ENCODE measurements at places on chromosomes 11 and 22.

- peak; percentile 14 for DNase-seq
Measured at GRCh38 chr11:75668451-75669297, at the start of gene MAP6. Gene MAP6 (minus strand): TSS chr11:75669038. CDS start chr11:75668369, 669 bp downstream.

DNA sequence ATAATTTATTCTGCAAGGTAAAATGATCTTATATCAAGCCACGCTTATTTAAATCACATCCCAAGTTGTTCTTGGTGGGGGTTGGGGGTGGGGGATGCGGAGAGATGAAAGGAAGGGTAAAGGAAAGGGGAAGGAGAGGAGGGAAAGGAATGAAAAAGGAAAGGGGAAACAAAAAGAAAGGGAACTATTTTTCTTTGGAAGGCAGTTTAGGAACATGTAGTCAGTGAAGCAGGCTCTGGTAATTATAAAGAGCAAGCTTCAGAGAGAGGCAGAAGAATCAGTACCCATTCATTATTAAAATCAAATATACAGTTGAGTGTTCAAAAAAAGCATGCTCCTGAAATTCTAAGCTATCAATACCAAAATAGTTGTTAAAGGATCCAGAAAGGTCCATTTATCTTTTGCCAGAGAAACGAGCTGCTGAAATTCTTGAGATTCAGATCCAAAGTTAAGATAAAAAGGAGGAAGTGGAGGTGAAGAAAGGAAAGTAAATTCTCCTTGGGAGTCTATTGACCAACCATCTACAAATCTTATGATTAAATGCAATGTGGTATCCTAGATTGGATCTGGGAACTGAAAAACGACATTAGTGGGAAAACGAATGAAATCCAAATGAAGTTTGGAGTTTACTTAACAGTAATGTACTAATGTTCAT is 107.4 kb downstream of the SGSM3 start:
- DNase-seq, result no peak

- DNase-seq, result no peak
Measured at GRCh38 chr11:111910676-111911562, 651 bp downstream of the CRYAB start.

DNA sequence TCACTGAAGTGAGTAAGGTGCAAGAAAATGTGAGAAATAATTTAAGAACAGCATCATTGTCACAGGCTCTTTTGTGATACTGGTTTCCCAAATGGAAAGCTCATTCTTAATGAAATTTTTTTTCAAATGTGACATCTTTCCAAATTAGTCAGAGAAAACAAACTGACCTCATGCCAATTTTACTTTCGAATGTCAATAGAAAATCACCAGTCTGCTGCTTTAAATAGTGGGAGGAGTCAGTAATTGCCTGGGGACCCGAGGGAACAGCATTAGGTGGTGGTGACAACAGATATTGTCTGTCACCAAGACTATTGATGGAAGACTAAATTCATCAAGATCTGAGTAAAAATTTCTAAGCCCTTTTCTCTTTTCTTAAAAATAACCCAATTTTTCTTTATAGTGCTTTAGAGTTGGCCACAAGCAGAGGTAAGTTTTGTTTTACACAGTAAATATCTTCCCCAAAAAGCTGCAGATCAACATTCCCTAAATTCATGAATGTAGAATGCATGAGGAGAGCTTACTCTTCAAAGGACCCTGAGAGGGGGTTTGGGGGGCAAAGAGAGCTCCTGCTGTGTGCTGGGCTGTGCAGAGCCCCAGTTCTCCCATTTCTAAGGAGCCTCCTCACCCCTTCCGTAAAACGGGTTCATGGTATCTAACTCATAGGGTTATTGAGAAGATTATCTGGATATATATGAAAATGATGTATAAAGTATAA is 95.1 kb downstream of the PIWIL4 start:
- DNase-seq, result no peak

DNA sequence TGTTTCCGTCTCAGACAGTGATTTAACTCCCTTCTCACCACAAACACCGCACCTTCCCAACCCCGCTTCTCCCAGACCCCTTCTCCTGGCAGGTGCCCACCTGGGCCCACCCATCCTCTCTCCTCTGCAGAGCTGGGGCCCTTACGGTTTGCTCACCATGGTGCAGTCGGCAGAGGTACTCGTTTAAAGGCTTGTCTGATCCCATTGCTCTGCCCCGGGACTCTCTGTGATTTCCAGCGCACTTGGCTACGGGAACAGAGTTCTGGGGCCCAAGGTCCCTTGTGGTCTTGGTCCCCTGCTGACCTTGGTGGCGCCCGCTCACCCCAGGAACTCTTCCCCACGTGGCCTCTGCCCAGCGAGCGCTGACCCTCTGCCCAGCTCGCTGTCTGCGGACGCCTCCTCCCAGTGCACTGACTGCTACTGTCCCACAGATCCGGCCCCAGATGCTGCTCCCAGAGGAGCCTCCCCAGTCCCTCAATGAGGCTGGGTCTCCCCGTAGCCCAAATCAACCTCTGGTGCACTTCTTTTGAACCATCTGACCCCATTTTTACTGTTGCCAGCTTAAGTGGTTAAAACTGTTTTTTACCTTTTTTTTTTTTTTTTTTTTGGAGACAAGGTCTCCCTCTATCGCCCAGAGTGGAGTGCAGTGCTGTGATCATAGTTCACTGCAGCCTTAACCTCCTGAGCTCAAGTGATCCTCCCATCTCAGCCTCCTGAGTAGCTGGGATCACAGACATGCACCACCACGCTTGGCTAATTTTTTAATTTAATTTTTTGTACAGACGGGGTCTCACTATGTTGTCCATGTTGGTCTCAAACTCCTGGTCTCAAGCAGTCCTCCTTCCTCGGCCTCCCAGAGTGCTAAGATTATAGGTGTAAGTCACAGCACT is 21.3 kb upstream of the CTSD start:
- DNase-seq, result no peak

GRCh38 chr11:69657911-69658625 is 17.1 kb downstream of the LTO1 start:
- no peak for DNase-seq

- no peak for DNase-seq
Measured at GRCh38 chr11:64450168-64450560, 91.2 kb downstream of the RPS6KA4 start.

DNA sequence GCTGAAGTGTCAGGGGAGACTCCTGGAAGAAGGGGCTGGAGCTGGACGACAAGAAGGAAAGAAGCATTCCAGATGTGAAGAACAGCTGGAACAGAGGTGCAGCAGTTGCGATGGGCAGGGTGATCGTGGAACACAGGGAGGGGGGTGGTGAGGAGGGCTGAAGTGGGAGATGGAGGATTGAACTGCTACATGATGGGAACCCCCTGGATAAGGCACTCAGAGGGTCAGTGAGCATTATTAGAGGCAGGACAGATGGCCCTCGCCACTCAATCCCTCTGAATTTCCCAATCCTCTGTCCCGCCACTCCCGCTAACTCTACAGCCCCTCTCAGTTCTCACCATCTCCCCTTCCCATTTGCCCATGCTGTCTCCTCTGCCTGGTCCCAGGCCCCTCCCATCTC is 14.0 kb downstream of the SERPINH1 start:
- DNase-seq, result no peak

GRCh38 chr11:95888439-95888838 is 35.5 kb downstream of the MTMR2 start:
- DNase-seq, result no peak

DNA sequence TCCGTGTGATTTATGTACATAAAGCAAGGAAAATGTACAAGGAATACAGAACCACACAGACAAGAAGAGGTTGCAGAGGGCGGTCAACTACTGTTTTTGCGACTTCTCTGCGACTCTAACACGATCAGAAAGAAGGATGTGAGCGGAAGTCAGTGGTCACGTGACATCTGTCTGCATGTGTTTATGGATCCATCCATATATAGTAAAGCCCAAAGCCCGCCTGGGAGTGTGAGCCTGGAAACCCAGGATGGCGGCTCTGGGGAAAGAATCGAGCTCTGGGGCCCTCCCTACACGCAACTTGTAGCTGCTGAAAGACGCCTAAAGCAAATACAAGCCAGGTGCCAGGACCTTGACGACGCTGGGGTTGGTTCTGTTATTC is 8.8 kb downstream of the OSBPL5 start:
- no peak for DNase-seq

- no peak for DNase-seq
Measured at GRCh38 chr11:17601256-17601671, 54.2 kb downstream of the OTOG start.

DNA sequence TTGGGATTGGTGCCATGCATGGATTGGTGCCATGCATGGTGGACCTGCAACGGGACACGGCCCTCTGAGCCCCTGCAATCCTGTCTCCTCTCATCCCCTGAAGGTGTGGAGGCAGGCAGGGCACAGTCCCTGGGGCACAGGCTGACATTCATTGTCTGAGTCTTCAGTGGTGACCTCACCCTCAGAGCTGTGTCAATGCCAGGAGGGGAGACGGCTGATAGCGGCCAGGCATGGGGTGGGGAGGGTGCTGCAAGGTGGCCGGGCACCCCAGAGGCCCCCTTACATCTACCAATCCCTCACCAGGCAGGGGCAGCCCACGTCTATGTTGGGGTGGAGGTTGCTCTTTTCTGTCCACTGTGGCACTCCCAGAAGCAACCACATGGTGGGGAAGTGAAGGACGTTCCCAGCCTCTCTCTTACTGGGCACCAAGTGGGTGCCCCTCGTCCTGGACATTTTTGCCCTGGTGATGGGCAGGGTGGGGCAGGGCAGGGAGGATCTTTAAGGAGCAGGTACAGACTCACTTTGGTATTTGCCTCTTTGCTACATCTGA is 47.6 kb downstream of the NECTIN1 start:
- no peak for DNase-seq

DNA sequence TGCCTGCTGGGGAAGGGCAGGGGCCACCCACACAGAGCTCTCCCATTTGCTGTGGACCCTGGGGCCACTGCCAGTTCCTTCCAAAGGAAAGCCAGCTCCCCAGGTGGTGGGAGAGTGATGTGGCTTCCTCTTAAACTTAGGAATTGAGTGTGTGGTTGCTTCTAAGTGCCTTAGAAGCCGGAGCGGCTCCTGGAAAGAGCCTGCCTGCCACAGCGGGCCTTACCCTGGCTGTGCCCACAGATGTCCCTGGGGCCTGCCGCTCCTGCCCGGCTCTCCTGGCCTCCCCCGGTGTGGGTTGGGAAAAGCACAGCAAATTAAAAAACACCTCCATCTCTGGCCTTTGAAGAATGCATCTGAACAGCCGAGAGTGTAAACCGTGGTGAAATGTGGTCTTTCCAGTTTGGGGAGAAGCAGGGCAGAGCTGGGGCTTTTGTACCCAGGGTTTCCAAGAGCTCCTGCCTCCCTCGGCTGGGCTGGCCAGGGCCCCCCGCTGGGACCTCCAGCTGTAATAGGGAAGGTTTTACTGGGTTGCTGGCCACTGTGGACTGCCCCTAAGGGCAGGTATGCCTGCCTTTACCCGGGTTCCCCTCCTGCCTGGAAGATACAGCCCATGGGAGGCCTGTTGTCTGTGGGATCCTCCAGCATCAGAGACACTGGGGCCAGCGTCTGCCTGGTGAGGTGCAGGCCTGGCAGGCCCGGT is 30.2 kb downstream of the LRP5 start:
- no peak for DNase-seq

GRCh38 chr11:117098269-117099232 is at the start of gene SIK3:
Gene SIK3 (minus strand): TSS chr11:117098428. CDS start chr11:117098415, 13 bp downstream.
- peak; percentile 94 for DNase-seq

DNA sequence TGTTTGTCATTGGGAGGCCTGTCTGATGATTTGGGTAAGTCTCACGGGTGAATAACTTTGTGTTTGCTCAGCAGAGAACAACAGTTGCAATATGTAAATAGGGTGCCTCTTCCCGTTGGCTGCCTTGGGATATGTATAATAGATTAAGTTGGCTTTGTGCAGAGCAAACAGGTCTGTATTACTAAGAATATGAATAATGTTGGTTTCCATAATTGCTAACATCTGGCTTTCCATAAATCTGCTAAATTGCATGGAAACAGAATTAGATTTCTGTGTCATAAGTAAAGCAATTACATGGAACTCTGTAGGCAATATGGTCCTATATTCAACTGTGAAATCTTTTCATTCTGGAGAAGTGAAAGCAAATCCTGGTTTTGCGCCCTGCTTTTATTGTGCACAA is 636.0 kb upstream of the ANO5 start:
- no peak for DNase-seq
